ENCODE measurements at places on chromosomes 5 and 9. TPM values are rescaled to one million over a fixed set of nuclear protein-coding genes. Genes with fewer than 3 reads are reported as not detected.

The SPATA31C1 gene
- total RNA-seq: not detected

The SLC36A2 gene
- not detected for total RNA-seq

DNA sequence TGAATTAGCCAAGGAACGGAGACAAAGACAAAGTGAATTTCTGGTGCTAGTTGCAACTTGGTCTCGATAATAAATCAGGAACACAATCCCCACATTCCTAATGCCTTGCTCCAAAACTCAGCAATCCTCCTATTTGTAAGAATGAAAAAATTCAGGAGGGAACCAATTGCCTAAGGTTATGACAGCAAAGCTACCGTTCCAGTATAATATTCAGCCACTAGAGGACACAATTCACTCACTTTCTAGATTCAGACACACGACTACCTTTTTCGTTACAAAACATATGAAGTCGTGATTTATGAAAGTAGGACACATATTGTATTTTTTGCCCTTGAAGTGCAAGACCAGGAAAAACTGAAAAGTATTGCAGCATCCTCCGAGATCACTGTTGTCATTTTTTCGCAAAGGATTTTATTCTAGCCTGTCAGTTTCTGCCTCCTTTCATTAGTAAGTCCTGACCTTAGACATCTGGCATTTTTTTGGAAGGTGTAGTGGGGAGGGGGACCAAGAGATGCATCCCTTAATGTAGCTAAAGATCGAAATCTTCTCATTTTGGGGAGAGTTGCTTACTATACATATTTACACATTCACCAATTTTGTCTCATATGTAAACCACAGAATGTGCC is 133.1 kb downstream of the DOCK8 start:
- no peak for DNase-seq

DNA sequence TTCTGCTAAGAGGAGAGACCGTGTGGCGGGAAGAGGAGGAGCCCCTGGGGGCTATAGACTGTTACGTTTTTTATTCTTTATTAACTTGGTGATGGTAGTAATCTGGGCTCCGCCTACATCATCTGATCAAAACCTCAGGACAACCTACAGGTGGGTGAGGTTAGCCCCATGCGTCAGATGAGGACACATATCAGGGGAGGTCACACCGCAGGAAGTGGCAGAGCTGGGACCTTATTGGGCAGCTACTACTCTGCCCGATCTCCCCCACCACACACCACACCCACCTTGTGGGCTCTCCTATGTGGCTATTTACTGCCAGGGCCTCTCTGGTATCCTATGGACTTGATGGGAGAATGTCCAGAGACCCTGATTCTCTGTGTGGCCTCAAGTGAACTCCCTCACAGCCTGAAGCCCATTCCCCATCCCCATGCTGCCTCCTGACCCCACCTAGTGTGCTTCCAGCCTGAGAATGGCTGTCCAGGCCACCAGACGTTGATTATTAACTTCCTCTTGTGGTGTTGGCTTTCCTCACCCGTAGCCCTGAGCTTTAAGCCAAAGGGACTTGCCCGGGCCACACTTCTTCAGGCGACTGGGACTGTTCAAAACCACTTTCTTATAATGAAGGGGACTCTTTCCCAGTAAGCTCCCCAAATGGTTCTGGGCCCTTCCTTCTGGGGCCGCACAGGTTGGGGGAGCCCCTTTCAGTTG is 8.2 kb downstream of the UNC5A start:
- DNase-seq: no peak

The LCNL1 gene
- not detected for total RNA-seq

The BNIP1 gene
- 11.9 TPM for total RNA-seq

- no peak for DNase-seq
Observed at GRCh38 chr5:116685069-116685468, 110.4 kb upstream of the SEMA6A start.

GRCh38 chr5:84273517-84273883 is 111.2 kb downstream of the EDIL3 start:
- DNase-seq: no peak

The MRNIP gene
- 21.9 TPM for total RNA-seq

The GTF3C4 gene
- total RNA-seq: 14.3 TPM

The ADAMTS13 gene
- total RNA-seq: 0.27 TPM

- no peak for DNase-seq
Observed at GRCh38 chr9:27385606-27386322, 88.8 kb upstream of the EQTN start.

DNA sequence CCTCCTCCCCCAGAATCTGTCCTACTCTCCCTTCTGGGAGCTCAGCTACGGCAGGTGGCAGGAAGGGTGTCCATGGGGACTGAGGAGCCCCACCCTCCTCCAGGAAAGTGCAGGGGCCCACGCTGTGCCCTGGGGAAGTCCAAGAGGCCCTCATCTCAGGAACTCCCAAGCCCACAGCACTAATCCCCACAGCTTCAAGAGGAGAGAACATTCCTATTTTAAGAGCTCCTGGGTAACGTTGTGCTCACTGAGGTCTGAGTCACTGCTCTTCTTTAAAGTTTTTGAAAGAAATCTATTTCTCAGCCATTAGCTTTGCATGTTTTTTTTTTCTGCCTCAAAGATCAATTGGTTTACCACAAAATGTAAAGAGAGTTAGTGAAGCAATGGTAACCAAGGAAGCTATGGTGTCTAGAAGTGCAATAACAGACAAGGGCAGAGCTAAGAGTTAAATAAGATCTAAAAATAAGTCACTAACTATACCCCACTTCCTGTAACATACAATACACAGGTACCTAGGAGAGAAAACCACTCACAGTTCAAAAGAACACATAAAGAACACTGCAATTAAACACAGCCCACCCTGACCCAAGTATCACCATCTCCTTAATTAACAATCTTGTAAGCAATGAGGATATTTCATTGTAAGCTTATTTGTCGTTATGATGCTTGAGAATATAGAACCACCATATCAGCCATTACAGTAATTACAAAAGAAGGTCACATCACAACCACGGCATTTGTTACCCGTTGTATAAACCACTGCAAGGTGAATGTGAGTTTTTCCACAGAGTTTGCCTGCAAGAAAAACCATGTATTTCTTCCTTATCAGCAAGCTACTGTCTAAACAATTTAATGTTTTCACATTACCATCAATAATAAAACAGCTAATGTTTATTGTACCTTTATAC is 382.3 kb upstream of the SLC30A5 start:
- DNase-seq: no peak

GRCh38 chr9:107737987-107738743 is 248.6 kb upstream of the KLF4 start:
- peak; percentile 9 for DNase-seq

DNA sequence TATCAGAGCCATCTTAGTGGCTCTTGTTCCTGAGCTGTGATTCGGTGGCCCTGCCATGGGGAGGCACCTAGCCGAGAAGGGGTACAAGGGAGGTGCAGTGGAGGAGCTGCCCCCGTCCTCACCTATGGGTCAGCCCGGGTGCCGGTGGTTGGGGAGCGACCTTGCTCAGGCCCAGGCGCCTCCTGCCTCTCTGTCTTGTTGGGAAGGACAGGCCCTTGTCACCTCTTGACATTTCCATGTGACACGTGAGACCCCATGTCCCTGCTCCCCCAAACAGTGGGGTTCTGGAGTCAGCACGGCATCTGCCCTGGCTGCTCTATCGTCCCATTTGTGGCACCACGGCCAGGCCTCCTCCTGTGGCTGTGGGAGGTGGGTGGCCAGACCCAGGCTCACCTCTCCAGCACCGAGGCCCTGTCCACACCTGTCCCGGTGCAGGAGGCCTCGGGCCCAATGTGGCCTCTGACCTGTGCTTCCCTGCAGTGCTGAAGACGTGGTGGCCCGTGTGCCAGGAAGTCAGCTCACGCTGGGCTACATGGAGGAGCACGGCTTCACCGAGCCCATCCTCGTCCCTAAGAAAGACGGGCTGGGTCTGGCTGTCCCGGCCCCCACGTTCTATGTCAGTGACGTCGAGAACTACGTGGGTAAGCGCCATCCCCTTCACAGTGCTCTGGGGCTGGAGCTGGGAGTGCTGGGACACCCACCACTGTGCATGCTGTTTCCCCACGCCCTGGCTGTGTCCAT is 68.9 kb downstream of the PHF2 start:
- DNase-seq: no peak

DNA sequence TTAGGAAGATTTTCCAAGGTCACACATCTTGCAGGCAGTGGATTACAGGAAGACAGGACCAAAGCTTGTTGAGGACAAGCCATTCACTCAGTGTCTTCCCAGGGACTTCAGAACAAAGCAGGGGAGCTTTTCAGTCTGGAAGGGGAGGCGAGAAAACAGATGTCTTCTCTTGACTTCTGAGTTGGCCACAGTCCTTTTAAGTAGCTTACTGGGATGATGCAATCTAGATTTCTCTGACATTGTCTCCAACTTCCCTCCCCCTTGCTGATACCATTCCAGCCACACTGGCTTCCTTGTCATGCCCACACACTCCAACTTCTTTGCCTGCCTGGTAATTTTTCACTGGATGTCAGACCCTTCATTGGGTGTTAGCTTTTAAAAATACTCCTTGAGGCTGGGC is 174.2 kb upstream of the TBC1D2 start:
- DNase-seq: no peak

DNA sequence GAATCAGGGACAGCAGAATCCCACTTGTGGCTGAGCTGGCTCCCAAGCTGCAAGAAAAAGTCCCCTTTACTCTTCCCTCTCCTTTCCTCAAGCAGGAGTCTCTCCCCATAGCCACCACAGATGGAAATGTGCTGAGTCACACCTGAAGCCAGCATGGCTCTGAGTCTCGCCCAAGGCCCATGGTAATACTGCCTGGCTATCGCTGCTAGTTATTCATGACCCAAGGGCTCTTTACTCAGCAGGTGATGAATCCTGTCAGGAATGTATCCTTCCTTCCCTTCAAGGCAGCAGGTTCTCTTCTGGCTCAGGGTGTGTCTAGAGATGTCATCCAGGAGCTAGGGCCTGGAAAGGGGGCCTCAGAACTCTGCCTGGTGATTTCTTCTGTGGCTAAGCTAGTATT is 403.3 kb upstream of the PTPRD start:
- no peak for DNase-seq

The GFPT2 gene
- total RNA-seq: not detected

- DNase-seq: no peak
Observed at GRCh38 chr5:111856876-111857466, 100.0 kb upstream of the NREP start.

GRCh38 chr5:125103459-125103858 is 357.0 kb upstream of the ZNF608 start:
- no peak for DNase-seq

- DNase-seq: no peak
Observed at GRCh38 chr9:69171049-69171448, 3.0 kb upstream of the TJP2 start.

- DNase-seq: no peak
Observed at GRCh38 chr5:134794082-134794481, 35.5 kb downstream of the DDX46 start.

DNA sequence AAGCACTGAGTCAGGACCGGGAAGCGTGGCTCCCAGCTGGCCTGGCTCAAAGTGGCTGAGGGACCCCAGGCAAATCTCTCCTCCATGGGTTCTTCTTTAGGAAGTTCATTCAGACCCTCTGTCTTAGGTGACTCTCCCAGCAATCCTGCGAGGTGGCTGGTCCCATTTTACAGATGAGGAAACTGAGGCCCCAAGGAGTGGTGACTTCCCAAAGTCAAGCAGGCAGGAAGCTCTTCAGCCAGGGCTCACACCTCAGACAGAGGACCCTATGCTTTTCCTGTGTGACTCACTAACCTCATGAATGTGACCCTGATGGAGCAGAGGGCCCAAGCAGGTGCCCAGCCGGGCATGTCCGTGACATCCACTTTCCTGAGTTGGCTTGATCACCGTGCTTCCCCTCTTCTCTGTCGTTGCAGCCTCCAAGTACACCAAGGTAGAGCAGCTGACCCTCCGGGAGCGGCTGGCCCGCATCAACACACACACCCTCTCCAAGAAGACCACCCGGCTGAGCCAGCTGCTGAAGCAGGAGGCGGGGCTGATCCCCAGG is 36.5 kb downstream of the ARHGEF37 start:
- DNase-seq: no peak

GRCh38 chr9:104107799-104108198 is 13.7 kb downstream of the SMC2 start:
- DNase-seq: no peak

DNA sequence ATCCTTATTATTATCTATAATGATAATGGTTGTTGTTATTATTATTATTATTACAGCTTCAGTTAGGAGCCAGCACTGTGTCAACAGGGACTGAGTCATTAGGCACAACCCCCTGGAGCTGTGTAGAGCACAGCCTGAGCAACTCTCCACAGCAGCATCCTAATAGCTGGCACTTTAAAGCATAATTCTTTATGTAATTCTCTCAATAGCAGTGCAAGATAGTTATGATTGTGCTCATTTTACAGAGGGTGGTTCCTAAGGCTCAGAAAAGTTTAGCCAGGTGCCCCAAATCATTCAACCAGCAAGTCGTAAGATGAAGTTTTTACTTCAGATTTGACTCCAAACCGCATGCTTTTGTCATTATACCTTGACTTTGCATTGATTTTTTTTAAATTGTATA is 390.3 kb downstream of the ANXA1 start:
- no peak for DNase-seq

The KIAA0825 gene
- total RNA-seq: 1.8 TPM

- no peak for DNase-seq
Observed at GRCh38 chr9:128412120-128412790, 8.4 kb upstream of the CERCAM start.

- no peak for DNase-seq
Observed at GRCh38 chr9:3138231-3139229, 294.6 kb upstream of the PUM3 start.

GRCh38 chr5:157917899-157918809 is 59.2 kb upstream of the CLINT1 start:
- DNase-seq: no peak

DNA sequence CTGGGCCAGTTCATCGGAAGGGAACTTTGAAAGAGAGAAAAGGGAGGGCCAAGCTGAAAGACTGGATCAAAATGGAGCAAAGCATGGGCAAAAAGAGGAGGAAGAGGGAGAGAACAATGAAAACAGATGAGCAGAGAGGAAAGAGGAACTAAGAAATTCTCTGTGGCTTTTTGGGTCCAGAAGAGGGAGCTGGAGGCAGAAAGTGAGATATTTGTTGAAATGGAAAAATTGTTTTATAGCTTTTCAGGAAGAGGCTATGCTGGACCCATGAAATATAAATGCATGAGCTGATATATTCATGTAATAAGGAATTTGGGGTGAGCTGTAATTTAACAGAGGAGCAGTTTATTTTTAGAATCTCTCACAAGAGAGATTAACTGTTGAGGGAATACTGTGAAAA is 457.3 kb downstream of the DMAC1 start:
- no peak for DNase-seq

DNA sequence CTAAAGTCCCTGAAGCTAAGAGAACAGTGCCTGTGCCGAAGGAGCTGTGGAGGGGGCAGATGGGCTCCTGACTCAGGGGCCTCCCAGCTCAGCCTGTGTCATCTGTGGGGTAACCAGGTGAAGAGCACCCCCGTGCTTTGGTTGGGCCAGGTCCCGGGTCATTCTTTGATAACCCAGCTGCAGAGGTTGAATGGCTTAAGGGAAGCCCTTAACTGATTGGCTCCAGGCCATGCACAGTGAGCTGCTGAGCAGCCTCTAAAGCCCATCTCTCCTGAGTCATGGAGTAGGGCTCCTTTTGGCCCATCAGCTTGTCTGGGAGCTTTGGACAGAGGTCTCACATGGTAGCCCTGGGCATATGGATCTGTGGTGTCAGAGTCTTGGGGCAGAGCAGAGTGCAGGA is 28.7 kb downstream of the COL27A1 start:
- no peak for DNase-seq
